ENCODE measurements at places on chromosomes 2 and 18.

DNA sequence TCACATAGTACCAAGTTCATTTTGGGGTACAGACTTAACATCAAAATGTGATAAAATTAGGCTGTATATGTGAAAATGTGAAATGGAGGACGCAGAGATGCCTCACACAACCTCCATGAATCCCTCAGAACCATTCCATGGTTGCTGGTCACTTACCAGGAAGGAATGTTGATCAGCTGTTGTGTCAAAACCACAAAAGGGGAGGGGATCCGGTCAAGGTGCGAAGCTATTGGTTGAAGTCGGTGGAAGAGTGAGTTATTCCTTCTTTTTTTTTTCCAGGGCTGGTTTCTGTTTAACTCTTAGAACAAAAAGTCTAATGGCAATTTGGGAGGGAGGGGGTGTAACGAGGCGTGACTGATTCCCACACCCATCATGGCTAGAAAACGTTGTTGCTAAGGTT, 32.3 kb upstream of the REG3A start:
- no peak for DNase-seq
- H3K27ac ChIP-seq: peak overlapping the region; percentile 29
- H3K4me1 ChIP-seq: peaks cover 27% of the 10 kb centered on the region
- H3K4me3 ChIP-seq: no peak overlapping the region

DNA sequence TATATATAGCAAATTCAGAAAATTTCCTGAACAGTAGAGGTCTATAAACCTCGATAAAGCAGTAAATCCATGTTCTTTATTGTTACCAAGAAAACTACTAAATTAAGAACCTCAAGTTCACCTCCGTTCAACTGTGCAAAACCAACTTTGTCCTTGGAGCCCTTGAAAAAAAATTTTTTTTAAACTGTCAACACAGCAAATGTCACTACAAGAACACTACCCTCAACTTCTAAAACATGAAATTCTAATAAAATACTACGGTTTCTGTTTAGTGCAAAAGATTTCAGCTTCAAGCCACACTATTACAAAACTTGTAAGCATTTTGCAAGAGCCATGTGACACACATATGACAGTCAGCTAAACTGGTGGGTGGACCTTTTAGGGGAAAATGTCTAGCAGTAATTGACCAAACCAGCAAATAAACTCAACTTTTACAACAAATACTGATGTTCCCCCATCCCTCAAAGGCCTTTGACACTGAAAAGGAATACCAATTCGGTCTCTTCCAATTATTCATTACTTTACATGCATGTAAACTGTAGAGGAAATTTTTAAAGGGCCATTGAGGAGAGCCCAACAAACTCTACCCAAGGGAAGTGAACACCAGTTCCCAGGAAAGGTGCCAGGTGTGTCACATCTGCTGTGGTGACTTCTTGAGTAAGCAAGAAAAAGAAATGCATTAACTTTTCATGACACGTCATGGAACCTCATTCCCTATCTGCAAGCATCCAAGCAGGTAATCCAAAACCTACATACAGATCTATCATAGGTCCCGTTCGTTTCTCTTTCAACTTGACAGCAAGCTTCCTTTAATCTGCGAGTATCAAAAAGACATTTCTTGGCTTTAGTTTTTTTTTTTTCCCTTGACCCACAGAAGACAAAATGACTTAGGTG, 1.4 kb downstream of the RAB1A start:
- H3K4me3 ChIP-seq: peak overlapping the region; percentile 100
- H3K27me3 ChIP-seq: no peaks in the 10 kb centered on the region
- DNase-seq: no peak
- H3K27ac ChIP-seq: peak overlapping the region; percentile 100
- H3K36me3 ChIP-seq: peaks cover 4% of the 10 kb centered on the region
- H3K4me1 ChIP-seq: peaks cover 24% of the 10 kb centered on the region

DNA sequence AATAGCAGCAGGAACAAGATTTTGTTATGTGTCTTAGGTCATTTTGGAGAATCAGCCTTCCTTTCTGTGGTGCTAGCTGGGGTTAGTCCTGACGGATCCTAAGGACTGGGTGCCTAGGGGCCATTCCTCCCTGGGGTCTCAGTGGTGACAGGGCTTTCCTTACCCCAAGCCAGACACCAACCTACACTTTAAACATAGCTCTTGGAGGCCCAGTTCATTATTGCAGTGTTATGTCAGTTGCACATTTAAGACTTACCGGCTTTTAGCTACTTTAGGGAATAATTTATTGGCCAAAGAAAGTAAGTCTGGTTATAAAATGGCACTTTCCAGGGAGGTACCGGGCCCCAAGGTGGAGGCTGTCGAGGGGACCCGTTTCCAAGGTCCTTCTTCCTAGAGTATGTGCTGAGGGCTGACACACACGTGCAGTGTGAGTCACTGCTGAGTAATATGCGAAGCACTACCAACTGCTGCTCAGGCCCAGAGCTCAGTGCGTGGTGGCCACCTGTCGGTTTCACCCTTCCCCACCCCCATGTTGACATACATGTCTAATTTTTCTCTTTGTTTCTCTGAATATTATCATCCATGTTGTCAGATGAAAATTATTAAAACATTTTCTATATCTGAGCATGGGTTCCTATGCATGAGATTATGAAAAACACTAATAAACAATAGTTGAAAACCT, 37.0 kb upstream of the GRHL1 start:
- H3K36me3 ChIP-seq: peaks cover 20% of the 10 kb centered on the region
- DNase-seq: no peak
- no peaks in the 10 kb centered on the region for H3K27me3 ChIP-seq
- H3K27ac ChIP-seq: peak overlapping the region; percentile 22
- no peaks in the 10 kb centered on the region for H3K4me1 ChIP-seq
- H3K4me3 ChIP-seq: no peak overlapping the region

- no peak for DNase-seq
- no peaks in the 10 kb centered on the region for H3K27me3 ChIP-seq
- peaks cover 35% of the 10 kb centered on the region for H3K36me3 ChIP-seq
- peaks cover 9% of the 10 kb centered on the region for H3K4me1 ChIP-seq
- H3K4me3 ChIP-seq: no peak overlapping the region
Measured at GRCh38 chr18:35703043-35703688, 121.6 kb downstream of the GALNT1 start.

DNA sequence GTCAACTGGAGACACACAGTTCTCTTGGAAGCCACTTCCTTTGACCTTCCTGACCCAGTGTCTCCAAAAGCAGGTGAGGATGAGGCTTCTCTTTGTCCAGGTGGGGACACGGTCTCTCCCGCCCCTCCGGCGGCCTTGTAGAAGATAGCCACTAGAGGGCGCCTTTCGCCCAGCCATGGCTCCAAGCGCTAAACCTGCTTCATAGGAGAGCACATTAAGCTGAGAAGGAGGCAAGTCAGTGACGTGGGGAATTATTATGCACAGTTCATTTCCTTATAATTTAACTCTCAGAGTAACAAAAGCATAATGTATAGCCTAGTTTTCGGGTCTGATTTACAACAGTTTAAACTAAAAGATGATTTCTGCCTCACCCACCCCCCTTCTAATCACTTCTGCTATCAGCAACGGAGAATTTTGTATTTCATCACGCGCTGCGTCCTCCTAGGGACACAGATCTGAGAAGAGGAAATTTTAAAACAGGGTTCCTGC, 208.7 kb downstream of the ICOS start:
- DNase-seq: peak; percentile 83
- H3K27me3 ChIP-seq: no peaks in the 10 kb centered on the region
- peaks cover 17% of the 10 kb centered on the region for H3K4me1 ChIP-seq

- H3K27ac ChIP-seq: peak overlapping the region; percentile 9
- no peak for DNase-seq
- H3K4me1 ChIP-seq: peaks cover 15% of the 10 kb centered on the region
- H3K4me3 ChIP-seq: no peak overlapping the region
- no peaks in the 10 kb centered on the region for H3K27me3 ChIP-seq
Measured at GRCh38 chr2:36528274-36528673, 69.7 kb downstream of the FEZ2 start.

DNA sequence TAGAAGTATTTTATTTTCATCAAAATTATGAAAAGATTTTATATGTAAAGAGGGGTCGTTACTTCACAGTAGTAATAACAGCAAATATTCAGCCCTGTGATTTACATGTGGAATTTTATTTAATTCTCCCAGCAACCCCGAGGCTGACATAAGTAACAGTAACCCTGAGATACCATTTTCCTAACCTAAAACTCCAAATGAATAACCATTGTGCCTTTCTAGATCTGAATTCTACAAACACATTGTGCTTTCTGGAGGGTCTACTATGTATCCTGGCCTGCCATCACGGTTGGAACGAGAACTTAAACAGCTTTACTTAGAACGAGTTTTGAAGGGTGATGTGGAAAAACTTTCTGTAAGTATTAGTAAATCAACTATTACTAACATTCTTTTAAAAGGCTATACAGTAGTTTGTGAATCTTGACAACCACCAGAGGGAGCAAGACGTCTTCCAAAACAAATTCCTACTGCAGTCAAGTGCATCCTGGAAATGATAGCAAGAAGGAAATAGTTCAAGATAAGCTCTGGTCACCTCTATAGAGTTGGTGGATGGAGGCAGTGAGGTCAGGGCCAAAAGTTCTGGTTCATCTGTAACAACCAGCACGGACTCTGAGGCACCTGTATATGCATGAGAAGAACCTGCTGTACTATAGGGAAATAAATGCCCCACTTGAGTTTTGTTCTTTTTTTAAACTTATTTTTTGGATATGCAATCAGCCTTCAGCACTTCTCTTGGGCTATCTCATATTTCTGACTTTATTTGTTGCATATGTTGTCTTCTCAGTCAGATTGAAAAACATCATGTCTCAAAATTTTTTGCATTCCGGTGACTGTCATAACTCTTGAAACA, 37.4 kb downstream of the ACTR2 start:
- H3K4me1 ChIP-seq: peaks cover 15% of the 10 kb centered on the region
- peak overlapping the region; percentile 22 for H3K27ac ChIP-seq
- H3K36me3 ChIP-seq: peaks cover 33% of the 10 kb centered on the region
- no peak for DNase-seq

- H3K36me3 ChIP-seq: no peaks in the 10 kb centered on the region
- H3K27me3 ChIP-seq: peaks cover 6% of the 10 kb centered on the region
- no peaks in the 10 kb centered on the region for H3K4me1 ChIP-seq
- no peak overlapping the region for H3K4me3 ChIP-seq
Measured at GRCh38 chr2:1210352-1210751, 202.9 kb upstream of the TPO start.
